Stimulated activated CD4-positive, alpha-beta T cell treated with anti-CD3 and anti-CD28 coated beads, Interleukin-12 subunit alpha, Interleukin-12 subunit beta, amount 100 ng/mL, for 4 hours (primary cell): ENCODE measurements at places on chromosomes 16 and 17.
A peak's percentile ranks its signal among the peaks of the same experiment; 100 is the strongest.

DNA sequence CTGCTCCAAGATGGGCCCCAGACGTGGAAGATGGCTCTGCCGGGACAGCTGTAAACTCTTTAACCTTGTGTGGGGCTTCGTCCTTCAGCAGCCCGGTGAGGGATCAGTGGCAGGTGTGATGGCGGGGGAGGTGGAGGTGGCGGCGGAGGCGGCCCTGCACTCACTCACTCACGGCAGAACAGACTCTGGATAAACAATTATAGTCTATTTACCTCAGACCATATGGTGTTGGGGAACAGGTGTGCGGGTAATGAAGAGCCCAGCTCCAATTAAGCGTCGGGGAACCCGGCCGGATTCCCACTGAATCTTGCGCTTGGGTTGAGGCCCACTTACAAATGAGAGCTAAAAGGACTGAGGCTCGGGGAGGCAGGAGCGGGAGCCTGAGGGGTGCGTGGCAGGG lies 104.3 kb upstream of the SDK2 start:
- no peak for DNase-seq

GRCh38 chr16:74140557-74140956 lies 156.1 kb upstream of the PSMD7 start:
- no peak for DNase-seq

- no peak for DNase-seq
Observed at GRCh38 chr16:27685807-27686206, 135.9 kb downstream of the KATNIP start.

GRCh38 chr17:14840616-14841231 lies 424.4 kb downstream of the PMP22 start:
- no peak for DNase-seq

DNA sequence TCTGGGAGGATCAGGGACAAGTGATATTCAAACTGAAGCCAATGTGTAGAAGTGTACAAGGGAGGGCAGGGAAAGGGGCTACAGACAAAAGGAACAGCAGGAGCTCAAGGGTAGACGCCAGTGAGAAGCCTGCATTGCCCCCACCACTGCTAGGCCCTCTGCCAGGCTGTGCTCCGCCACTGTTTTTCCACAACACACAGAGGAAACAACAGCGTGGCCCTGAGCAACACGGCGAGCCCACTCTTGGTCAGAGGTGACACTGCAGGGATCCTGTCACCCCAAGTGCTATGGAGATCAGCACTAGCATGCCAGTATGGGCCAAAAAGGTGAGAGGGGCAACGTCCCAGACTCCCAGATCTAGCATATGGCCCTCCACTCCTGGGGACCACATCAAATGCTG lies 23.4 kb downstream of the MYO18A start:
- no peak for DNase-seq

DNA sequence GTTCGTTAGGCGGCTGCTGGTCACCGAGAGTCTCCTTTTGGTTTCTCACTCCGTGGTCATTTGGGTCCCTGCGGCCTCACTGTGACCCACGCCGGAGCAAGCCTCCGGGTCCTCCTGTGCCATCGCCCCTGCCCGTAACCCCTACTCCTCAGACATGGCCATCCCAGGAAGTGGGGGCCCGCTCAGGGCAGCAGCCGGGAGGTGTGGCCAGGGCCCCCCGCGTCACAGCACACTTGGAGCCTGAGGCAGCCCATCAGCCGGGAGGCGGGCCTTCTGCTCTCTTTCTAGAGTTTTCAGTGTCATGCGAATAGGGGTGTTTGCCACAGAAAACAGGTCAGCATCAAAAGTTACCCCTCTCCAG lies 7.9 kb upstream of the WFIKKN1 start:
- no peak for DNase-seq

- no peak for DNase-seq
Observed at GRCh38 chr17:59401725-59402124, 70.3 kb downstream of the YPEL2 start.

GRCh38 chr17:63032142-63032541 lies 66.1 kb downstream of the TANC2 start:
- DNase-seq: no peak

GRCh38 chr17:74343121-74343520 lies 17.1 kb downstream of the KIF19 start:
- DNase-seq: no peak

GRCh38 chr17:81049372-81049911 lies 14.5 kb downstream of the BAIAP2 start:
- DNase-seq: no peak

GRCh38 chr17:4152471-4152870 lies 9.5 kb downstream of the CYB5D2 start:
- DNase-seq: no peak

DNA sequence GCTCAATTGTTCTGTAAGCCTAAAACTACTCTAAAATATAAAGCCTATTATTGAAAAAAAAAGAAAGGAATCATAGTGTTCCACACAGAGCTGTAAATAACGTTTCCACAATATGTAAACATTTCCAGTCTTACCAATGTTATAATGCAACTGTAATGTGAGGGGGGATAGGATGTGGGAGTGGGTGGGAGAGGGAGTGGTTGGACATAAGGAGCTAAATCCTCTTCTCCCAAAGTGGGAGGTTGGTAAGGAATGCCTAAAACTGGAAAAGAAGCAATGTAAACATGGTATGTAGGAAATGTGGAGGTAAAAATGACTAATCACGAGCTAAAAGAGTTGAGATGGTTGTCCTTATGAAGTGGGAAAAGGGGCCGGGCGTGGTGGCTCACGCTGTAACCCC lies 17.6 kb upstream of the SBK1 start:
- no peak for DNase-seq

GRCh38 chr16:976389-976931 lies 5.1 kb upstream of the SOX8 start:
- peak; percentile 35 for DNase-seq

GRCh38 chr16:89572073-89572484 lies 3.5 kb upstream of the CPNE7 start:
- DNase-seq: no peak

DNA sequence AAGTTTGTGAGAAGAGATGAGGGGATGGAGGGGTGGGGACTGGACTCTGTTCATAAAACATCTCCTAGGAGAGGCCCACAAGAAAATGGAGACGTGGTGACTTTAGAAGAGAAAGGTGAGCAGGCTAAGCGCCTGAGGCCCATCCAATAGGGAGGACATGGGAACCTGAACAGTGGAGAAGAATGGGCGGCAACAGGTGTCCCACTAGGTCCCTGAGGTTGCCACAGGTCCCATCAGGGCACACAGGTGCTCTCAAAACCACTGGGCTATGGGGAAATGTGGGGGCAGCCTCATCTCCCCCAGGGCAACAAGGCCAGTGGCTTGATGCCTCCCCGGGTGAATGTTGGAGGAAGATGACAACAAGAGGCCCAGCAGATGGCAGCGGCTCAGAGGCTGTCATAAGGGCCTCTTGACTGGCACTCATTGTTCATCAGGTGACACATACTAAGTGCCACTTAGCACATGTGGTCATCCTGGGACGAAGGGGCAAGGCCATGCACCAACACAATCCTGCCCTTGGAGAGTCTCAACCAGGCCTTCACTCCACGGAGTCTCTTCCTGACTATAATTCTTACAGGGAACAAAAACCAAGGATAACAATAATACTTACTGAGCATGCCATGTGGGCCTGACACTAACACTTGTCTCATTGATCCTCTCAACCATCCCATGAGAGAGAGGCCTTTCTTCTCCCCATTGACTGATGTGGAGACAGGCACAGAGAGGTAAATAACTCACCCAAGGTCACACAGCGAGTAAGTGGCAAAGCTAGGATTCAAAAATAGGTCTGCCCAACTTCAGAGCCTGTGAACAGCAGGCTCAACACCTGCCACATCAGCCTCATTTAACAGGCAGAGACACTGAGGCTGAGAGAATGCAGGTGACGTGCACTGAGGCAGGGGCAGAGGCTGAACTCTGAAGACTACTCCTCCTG lies 38.0 kb downstream of the CUEDC1 start:
- peak; percentile 10 for DNase-seq

GRCh38 chr17:11641521-11642275 lies 43.4 kb downstream of the DNAH9 start:
- DNase-seq: no peak

- DNase-seq: no peak
Observed at GRCh38 chr17:5816491-5817070, 232.3 kb upstream of the NLRP1 start.

DNA sequence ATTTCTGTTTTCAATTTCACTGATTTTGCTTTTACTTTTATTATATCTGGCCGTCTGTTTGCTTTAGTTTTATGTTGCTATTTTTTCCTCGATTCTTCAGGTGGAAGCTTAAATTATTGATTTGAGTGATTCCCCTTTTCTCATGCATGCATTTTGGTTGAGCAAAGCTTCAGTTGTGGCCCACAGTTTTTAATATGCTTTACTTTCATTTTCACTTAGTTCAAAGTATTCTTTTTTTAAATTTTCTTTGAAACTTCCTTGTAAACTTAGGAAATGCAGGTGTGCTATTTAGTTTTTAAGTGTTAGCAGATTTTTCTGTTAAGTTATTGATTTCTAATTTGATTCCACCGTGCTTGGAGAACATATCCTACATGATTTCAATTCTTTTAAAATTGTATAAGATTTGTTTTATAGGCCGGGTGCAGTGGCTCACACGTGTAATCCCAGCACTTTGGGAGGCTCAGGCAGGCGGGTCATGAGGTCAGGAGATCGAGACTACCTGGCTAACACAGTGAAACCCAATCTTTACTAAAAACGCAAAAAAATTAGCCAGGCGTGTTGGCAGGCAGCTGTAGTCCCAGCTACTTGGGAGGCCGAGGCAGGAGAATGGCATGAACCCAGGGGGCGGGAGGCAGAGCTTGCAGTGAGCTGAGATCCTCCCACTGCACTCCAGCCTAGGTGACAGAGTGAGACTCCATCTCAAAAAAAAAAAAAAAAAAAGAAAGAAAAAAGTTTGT lies 531.2 kb downstream of the KIF2B start:
- DNase-seq: no peak

DNA sequence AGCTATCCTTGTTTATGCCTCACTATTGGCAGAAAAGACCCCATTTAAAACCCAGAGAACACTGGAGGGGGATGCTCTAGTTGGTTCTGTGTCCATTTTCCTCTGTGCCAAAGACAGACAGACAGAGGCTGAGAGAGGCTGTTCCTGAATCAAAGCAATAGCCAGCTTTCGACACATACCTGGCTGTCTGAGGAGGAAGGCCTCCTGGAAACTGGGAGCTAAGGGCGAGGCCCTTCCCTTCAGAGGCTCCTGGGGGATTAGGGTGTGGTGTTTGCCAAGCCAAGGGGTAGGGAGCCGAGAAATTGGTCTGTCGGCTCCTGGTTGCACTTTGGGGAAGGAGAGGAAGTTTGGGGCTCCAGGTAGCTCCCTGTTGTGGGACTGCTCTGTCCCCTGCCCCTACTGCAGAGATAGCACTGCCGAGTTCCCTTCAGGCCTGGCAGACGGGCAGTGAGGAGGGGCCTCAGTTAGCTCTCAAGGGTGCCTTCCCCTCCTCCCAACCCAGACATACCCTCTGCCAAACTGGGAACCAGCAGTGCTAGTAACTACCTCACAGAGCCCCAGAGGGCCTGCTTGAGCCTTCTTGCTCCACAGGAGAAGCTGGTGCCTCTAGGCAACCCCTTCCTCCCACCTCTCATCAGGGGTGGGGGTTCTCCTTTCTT lies 56.1 kb downstream of the IGF2BP1 start:
- DNase-seq: no peak

DNA sequence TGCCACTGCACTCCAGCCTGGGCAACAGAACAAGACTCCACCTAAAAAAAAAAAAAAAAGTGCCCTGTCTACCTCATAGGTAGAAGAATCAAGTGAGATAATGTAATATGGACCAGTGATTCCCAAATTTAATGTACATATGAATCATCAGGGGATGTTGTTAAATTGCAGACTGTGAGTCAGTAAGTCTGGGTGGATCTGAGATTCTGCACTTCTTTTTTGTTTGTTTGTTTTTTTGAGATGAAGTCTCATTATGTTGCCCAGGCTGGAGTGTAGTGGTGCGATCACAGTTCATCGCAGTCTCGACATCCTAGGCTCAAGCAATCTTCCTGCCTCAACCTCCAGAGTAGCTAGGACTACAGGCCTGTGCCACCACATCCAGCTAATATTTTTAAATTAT lies 31.6 kb downstream of the HOXB1 start:
- no peak for DNase-seq
